K562 (cell line): ENCODE measurements at places on chromosomes 3 and 15.

DNA sequence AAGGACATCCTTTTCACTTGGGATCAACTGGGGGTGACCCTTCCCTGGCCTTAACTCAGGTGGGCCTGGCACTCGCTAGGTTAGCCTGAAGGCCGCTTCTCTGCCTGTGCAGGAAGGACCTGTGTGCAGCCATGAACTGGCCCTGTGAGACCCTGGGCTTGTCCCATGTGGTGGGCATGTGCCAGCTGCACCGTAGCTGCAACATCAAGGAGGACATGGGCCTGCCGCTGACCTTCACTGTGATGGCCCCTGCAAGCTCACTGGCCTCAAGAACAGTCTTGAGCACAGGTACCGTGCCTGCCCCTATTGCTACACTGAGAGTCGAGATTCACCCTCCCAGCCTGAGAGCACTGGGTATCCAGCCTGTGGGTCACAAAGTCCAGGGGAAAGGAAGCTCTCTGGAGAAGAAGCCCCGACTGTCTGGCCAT lies 43.0 kb downstream of the SAXO2 start:
- no peak overlapping the region for H3K27ac ChIP-seq
- H3K36me3 ChIP-seq, result no peaks in the 10 kb centered on the region
- H3K27me3 ChIP-seq, result peaks cover 15% of the 10 kb centered on the region
- peaks cover 4% of the 10 kb centered on the region; the same call in 1 of the 3 replicates for H3K4me1 ChIP-seq
- no peak for DNase-seq

- DNase-seq, result peak; percentile 68
- H3K4me3 ChIP-seq, result no peak overlapping the region
- no peak overlapping the region for H3K27ac ChIP-seq
- H3K4me1 ChIP-seq, result no peaks in the 10 kb centered on the region
- H3K27me3 ChIP-seq, result no peaks in the 10 kb centered on the region
- H3K36me3 ChIP-seq, result no peaks in the 10 kb centered on the region
Observed at GRCh38 chr3:58568572-58569286, 8.5 kb downstream of the FAM107A start.

DNA sequence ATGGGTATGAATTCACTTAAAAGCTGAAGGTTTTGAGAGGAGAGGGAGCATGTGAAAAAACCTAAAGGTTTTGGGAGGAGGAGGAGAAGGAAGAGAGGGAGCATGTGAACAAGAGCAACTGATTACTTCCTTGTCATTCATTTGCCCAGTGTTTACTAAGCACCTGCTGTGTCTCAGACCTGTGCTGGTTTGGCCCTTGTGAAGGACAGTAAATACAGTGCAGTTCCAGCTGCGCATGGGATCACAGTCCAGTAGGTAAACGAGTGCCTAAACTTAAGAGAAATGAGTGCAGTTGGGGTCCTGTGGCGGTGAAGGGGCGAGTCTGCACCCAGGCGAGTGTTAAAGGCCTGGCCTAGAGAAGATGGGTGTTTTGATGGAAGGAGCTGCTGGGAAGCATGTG lies 38.6 kb downstream of the IGF1R start:
- H3K36me3 ChIP-seq, result no peaks in the 10 kb centered on the region
- H3K27ac ChIP-seq, result no peak overlapping the region
- no peak for DNase-seq
- no peak overlapping the region for H3K4me3 ChIP-seq
- H3K4me1 ChIP-seq, result no peaks in the 10 kb centered on the region
- peaks cover 19% of the 10 kb centered on the region for H3K27me3 ChIP-seq

GRCh38 chr15:90142216-90143165 lies 40.2 kb upstream of the IDH2 start:
- no peaks in the 10 kb centered on the region for H3K27me3 ChIP-seq
- peak; percentile 64 for DNase-seq
- H3K4me3 ChIP-seq, result no peak overlapping the region

GRCh38 chr3:31358473-31359070 lies 174.2 kb upstream of the STT3B start:
- no peaks in the 10 kb centered on the region; the same call in 1 of the 2 replicates for H3K4me1 ChIP-seq
- H3K27me3 ChIP-seq, result no peaks in the 10 kb centered on the region
- no peak overlapping the region for H3K4me3 ChIP-seq
- H3K36me3 ChIP-seq, result no peaks in the 10 kb centered on the region
- no peak overlapping the region for H3K27ac ChIP-seq
- DNase-seq, result no peak

GRCh38 chr15:85125056-85125661 lies 143.5 kb downstream of the PDE8A start:
- no peak for DNase-seq
- H3K36me3 ChIP-seq, result peaks cover 47% of the 10 kb centered on the region
- no peak overlapping the region for H3K4me3 ChIP-seq
- no peaks in the 10 kb centered on the region for H3K27me3 ChIP-seq

DNA sequence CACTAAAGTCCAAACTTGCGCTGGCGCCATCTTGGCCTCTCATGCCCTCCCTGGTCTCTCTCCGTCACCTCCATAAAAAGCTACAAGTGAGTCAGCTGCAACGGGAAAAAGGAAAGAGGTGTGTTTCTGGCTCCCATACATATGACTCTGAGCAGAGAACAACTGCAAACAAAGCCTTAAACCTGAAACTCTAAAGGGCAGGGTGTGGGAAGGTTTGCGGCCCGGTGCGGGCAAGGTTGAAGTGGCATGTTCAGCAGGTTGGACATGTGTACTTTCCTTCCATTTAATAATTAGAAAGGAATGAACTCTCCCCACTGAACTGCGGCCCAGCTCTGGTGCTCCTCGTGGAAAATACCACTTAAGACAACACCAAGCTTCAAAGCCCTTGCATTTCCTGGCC lies 59.0 kb upstream of the PPARG start:
- peaks cover 10% of the 10 kb centered on the region; the same call in 2 of the 3 replicates for H3K27me3 ChIP-seq
- H3K36me3 ChIP-seq, result no peaks in the 10 kb centered on the region
- H3K4me3 ChIP-seq, result no peak overlapping the region

DNA sequence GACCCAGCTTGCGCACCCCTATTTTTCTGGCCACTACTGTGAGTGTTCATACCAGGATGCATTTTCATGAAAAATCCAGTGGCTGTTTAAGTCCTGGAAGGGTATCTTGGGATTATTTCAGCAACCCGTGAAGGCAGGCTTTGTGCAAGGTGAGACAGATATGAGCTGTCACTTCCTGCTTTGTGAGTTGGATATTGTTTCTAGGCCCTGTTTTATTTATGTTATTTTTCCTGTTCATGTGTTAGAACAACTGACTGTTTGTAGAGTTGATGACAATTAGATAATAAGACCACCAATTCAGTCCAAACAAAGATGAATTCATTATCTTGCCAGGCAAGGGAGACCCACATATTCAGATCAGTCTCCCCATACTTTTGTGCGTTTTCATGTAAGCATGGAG lies 42.5 kb downstream of the ZBTB38 start:
- peaks cover 26% of the 10 kb centered on the region; the same call in 2 of the 3 replicates for H3K36me3 ChIP-seq
- H3K27me3 ChIP-seq, result no peaks in the 10 kb centered on the region
- no peak overlapping the region for H3K4me3 ChIP-seq
- H3K27ac ChIP-seq, result peak overlapping the region; percentile 50; the same call in 2 of the 3 replicates

- no peak overlapping the region for H3K27ac ChIP-seq
- H3K4me3 ChIP-seq, result no peak overlapping the region
- DNase-seq, result no peak
- no peaks in the 10 kb centered on the region for H3K4me1 ChIP-seq
- H3K27me3 ChIP-seq, result no peaks in the 10 kb centered on the region
Observed at GRCh38 chr3:190269101-190269500, 53.1 kb downstream of the CLDN1 start.

DNA sequence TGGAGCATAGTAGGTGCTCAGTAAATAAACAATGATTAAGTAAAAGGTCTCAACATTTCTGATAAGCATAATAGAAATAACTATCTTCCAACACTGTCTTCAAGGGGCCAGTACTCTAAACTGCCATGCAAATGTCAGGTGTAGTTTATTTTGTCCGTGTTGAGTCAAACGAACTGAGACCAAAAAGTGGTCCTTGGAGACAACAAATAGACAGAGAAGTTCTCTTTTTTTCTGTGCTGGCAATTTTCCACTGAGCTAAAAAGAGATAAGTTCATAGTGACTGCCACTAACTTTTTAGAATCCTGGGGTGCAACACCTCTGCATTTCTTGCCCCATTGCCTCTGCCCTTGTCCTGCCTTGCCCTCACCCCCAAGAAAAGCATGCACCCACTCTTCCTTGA lies 14.7 kb upstream of the MBNL1 start:
- H3K27ac ChIP-seq, result no peak overlapping the region
- H3K36me3 ChIP-seq, result no peaks in the 10 kb centered on the region
- peaks cover 5% of the 10 kb centered on the region for H3K4me1 ChIP-seq
- no peak for DNase-seq
- no peaks in the 10 kb centered on the region for H3K27me3 ChIP-seq
- H3K4me3 ChIP-seq, result no peak overlapping the region

DNA sequence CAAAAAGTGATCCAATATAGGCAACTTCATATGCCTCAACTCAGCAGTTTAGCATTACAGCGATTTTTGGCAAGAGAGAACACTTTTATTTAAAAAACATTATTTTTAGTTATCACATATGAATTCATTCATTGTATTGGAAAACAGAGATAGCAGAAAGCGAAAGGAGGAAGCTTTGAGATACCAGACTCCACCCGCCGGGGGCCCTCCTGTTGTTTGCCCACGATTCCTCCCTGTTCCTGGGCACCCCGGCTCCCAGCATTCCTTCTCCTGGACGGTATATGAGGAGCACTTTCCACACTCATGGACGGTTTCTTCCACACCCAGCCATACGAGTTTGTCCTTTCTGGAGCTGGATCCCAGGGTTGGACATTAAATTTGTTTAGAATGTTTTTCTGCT lies 18.2 kb downstream of the APBA2 start:
- H3K27me3 ChIP-seq, result no peaks in the 10 kb centered on the region
- peaks cover 47% of the 10 kb centered on the region for H3K4me1 ChIP-seq
- H3K36me3 ChIP-seq, result no peaks in the 10 kb centered on the region
- H3K27ac ChIP-seq, result peak overlapping the region; percentile 71

GRCh38 chr3:15538345-15538744 lies 16.8 kb upstream of the COLQ start:
- no peaks in the 10 kb centered on the region for H3K4me1 ChIP-seq
- H3K4me3 ChIP-seq, result no peak overlapping the region
- no peak for DNase-seq
- H3K27me3 ChIP-seq, result peaks cover 36% of the 10 kb centered on the region; the same call in 2 of the 3 replicates
